Fibroblast of upper back skin (primary cell): ENCODE measurements at places on chromosomes 16 and 17.
A peak's percentile ranks its signal among the peaks of the same experiment; 100 is the strongest.

DNA sequence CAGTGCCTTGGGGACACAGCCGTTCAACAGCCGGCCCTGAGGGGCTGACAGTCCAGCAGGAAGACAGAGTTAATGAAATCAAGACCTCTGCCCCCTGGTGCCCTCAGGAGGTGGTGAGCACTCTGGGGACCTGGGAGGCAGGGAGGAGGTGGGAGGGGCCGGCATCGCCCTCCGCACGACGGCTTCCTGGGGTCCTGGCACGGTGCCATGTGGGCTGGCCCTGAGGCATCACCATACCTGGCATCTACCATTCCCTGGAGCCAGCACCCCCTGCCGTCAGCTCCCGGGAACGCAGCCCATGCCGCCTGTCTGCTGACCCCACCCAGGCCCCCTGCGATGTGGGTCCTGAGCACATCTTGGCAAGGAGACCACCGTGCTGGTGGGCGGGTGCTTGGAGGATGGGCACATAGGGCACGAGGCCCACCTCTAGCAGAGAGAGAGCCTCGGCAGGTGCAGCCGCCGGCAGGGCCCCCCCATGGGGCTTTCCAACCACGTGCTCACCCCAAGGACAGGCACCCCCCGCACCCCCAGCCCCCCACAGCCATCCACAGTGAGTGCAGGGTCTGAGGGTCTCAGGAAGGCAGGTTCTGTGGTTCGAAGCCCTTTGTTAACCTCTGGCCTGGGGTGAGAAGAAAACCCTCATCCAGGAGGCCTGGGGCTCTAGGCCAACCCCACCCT, 52.5 kb downstream of the ZFPM1 start:
- DNase-seq: no peak

GRCh38 chr17:81367171-81367570, 28.1 kb upstream of the BAHCC1 start:
- no peak for DNase-seq

GRCh38 chr17:3890082-3890877, 2.6 kb downstream of the CAMKK1 start:
- DNase-seq: peak; percentile 88

GRCh38 chr17:31388351-31388750, 3.1 kb upstream of the RAB11FIP4 start:
- DNase-seq: no peak

DNA sequence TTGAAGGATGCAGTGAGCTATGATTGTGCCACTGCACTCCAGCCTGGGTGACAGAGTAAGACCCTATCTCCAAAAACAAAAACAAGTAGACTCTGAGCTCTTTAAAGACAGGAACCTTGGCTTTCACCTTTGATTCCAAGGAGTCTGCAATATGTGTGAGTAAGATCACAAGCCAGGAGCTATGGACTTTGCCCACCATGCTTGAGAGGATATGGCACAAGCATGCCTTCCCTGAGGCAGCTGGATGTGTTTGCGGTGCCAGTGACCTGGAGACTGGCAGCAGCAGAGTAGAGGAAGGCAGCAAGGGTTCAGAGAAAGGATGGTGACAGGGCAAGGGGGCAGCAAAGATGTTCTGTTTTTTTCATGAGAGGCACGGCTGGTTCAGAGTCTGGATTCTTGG, 14.5 kb upstream of the PRKCA start:
- DNase-seq: no peak

DNA sequence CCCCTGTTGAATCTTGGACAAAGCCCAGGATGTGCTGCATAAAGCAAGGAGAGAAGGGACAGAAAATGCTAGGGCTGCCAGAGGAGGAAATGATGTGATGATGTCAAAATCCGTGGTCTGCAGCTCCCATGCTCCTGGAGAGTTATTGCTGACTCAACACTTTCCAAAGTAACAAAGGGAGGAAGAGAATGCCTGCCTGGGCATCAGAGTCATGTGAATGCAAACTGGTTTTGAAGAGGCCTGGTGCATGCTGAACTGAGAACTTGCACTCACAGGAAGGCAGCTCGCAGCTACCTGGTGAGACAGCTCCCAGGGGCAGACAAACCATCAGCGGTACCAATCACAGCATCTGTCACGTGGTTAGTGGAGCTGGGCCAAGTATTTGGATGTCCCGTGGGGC, 2.8 kb downstream of the MARVELD3 start:
- peak; percentile 62 for DNase-seq

GRCh38 chr16:77807021-77807420, 18.7 kb downstream of the VAT1L start:
- no peak for DNase-seq

- no peak for DNase-seq
These were observed at the start of gene PRAC1 for GRCh38 chr17:48722201-48722907. PRAC1 (minus strand) TSS chr17:48722518; CDS start chr17:48722392, 126 bp downstream.

DNA sequence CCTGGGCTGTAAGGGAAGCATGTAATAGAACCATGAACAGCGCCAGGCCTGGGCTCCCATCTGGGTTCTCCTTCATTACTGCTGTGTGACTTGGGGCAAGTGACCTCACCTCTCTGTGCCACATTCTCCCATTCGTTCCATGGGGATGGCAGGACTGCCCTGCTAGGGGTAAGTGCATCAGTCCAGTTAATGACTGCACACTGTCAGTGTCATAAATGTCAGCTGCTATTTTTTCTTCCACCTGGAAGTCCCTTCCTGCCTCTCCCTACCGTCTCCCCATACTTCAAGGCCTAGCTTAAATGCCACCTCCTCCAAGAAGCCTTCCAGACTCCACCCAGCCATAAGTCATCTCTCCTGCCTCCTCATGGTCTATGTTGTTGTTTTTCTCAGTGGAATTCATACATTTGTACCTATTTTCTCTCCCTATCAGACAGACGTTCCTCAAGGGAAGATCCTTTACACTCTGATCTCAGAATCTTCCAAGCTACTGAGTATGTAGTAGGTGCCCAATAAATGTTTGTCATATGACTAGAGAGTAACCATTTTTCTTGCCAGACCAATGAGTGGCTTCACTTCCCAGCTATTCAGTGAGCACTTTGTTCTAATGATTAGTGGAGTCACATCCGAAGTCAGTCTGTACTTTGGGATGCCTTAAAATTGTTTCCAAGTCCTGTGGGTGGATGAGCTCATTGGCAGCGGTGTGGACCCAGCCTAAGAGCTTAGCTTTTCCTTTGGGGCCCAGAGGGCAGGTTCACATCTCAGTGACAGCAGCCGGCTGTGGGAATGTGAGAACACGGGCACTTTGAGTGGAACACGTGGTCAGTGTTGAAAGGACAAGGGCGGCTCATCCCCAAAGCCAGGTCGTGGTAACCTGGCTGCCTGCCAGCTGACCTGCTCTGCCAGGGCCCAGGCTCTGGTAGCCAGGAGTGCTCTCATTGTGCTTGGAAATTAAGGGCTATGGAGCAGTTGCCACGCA, 147.5 kb upstream of the GSE1 start:
- DNase-seq: peak; percentile 38

GRCh38 chr16:66164581-66165247, 201.8 kb upstream of the CDH5 start:
- DNase-seq: no peak

- DNase-seq: peak; percentile 97
These were observed 14.0 kb upstream of the SPHK1 start for GRCh38 chr17:76370261-76370993.

DNA sequence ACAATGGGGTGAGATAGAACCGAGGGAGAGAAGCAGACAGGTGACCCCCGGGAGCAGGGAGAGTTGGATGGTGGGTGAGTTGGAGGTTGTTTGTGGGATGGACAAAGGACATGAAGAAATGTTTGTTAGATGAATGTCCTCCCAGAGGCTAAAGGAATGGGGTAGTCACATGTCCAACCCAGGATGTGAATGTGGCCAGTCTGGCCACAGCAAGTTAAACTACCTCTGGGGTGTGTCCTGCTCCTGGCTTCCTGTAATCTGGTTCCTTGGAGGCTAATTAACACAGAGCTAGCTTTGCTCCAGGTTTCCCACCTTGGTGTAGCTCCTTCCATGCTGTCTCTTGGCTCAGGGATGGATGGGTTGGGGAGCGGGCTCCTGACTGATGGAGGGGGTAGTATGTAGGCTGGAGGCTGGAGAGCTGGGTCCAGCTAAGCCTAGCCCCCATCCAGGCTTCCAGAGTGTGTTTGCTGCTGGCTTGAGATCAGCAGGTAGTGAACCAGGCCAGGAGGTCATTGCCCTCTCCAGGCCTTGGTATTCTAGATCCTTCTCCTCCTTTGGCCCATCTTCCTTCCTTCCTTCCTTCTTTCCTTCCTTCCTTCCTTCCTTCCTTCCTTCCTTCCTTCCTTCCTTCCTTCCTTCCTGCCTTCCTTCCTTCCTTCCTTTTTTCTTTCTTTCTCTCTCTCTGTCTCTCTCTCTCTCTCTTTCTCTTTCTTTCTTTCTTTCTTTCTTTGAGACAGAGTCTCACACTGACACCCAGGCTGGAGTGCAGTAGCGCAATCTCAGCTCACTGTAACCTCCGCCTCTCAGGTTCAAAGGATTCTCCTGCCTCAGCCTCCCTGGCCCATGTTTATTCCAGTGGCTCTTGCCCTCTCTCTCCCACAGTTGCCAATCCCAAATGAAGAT, 28.0 kb upstream of the UBE2G1 start:
- DNase-seq: no peak

- no peak for DNase-seq
These were observed 78.6 kb downstream of the SDR42E1 start for GRCh38 chr16:81932668-81933067.

DNA sequence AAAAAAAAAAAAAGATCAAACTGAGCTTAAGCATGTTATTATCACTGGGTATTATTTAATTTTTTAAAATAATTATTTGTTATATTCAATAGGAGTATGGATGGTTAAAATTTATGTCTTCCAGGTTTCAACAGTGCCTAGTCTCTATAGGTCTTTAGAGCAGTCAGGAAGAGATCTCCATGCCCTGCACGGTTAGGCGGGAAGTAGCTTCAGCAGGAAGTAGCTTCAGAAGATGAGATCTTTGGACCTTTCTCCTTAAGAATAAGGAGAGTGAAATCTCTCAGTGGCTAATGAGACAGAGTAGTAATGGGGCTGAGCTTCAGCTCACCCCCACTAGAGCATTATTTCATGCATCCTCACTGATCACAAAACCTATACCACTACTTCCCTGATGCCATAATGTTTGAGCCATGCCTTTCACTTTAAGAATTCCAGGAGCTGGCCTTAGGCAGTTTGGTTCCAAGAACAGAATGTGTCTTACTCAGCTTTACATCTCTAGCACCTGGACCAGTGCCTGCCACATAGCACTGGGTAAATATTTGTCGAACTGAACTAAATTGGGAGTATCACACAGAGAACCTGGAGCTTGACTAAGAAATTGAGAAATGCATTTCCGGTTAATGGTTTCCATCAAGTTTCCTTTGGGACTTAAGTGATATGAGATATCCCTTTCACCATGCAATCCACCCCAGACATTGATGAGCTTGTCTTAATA, 43.5 kb downstream of the SCPEP1 start:
- no peak for DNase-seq

GRCh38 chr17:11485336-11486100, 112.8 kb upstream of the DNAH9 start:
- DNase-seq: no peak

- no peak for DNase-seq
These were observed 17.7 kb downstream of the ZNHIT3 start for GRCh38 chr17:36504156-36504545.

DNA sequence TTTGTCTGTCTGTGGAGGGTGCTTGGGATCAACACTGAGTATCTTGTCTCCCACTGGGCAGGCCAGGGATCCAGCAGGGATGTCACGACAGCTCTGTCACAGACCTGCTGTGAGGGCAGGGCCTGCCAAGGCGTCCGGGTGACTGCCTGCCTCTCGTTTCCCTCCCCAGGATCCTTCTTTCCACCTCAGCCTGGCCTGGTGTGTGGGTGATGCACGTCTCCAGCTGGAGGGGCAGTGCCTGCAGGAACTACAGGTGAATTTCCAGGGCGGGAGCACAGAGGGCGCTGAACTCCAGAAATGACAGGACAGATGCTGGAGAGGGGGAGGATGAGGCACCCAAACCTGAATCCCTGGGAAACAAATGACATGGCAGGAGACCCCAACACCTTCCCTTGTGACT, 6.8 kb upstream of the MMP15 start:
- DNase-seq: no peak

GRCh38 chr17:61396586-61397085, 3.0 kb upstream of the TBX2 start:
- no peak for DNase-seq

- no peak for DNase-seq
These were observed 483 bp downstream of the LLGL2 start for GRCh38 chr17:75525806-75526554.

- no peak for DNase-seq
These were observed 18.9 kb upstream of the ABCC3 start for GRCh38 chr17:50615828-50616227.

- DNase-seq: no peak
These were observed 18.7 kb downstream of the CEP295NL start for GRCh38 chr17:78884148-78884825.

GRCh38 chr17:56548661-56549060, 44.8 kb upstream of the NOG start:
- DNase-seq: no peak

DNA sequence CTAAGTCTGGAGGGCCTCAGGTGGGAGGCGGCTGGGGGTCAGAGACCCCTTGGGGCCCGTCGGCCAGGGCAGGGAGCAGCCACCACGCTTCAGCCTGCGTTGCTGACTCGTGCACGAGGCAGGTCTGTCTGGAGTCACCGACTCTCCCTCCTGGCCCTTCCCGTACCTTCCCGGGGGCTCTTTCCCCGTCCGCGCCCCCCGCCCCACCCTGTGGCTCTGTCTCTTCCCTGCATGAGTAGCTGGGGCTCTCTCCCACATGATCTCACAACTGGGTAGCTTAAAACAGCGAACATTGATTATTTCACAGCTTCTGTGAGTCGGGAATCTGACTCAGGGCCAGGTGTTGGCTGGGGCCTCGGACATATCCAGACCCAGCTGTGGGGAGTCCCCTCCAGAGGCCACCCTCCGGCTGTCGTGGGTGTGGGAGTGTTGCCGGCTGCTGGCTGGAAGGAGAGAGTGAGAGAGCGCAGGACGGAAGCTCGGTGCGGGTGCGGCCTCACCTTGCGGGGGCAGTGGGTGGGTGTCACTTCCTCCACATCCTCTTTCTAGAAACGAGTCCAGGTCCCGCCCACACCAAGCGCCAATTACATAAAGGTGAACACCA, 17.3 kb downstream of the BAHCC1 start:
- no peak for DNase-seq

GRCh38 chr17:77148077-77148939, 7.5 kb downstream of the SEC14L1 start:
- DNase-seq: no peak

DNA sequence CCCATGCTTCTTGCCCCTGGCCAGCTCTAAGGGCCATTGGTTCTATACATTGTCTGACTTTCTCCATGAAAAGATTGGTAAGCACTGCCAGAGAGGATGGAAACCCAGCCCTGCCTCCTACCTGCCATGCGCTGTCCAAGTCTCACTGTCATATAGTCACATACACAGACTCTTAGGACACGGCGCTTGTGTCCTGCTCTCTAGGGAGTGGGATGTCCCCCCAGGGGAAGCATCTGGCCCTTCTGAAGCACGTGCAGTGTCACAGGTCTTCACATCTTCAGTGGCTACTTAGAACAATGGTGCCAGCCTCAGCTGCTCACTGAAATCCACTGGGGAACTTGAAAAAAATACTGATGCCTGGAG, 38.7 kb downstream of the MYO18A start:
- no peak for DNase-seq
